ENCODE measurements at places on chromosomes 13 and 19.

- H3K4me3 ChIP-seq = no peak overlapping the region
- no peak for DNase-seq
- no peak overlapping the region for H3K27ac ChIP-seq
- H3K36me3 ChIP-seq = peaks cover 3% of the 10 kb centered on the region
- H3K4me1 ChIP-seq = no peaks in the 10 kb centered on the region
Observed at GRCh38 chr13:99250982-99251825, 7.0 kb downstream of the GPR18 start.

GRCh38 chr19:49690656-49691242, at the start of gene CPT1C:
TSS of gene CPT1C (plus strand) at chr19:49691116. CDS start at chr19:49692253, 1,137 bp downstream.
- H3K27ac ChIP-seq = peak within 1 kb of the TSS; percentile 82
- no peaks in the 10 kb centered on the region for H3K36me3 ChIP-seq
- peaks cover 18% of the 10 kb centered on the region for H3K4me1 ChIP-seq
- peak within 1 kb of the TSS; percentile 60 for H3K4me3 ChIP-seq
- peak; percentile 84 for DNase-seq

DNA sequence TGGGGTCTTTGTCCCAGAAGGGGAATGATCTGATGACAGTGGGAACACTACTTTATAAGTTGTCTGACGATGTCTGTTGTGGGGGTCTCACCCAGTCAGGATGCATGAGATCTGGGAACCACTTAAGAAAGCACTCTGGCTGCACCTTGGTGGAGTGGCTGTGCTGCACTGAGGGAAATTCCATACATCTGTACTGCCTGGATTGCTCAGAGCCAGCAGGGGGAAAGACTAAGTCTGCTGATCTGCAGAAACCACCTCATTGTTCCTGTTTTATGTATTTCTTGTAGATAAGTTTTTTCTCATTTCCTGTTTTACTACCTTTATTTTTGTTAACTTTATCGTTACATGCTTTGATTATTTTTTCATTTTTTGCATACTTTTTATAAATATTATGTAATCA, 27.3 kb downstream of the ZNF430 start:
- H3K27ac ChIP-seq = no peak overlapping the region
- no peak for DNase-seq

DNA sequence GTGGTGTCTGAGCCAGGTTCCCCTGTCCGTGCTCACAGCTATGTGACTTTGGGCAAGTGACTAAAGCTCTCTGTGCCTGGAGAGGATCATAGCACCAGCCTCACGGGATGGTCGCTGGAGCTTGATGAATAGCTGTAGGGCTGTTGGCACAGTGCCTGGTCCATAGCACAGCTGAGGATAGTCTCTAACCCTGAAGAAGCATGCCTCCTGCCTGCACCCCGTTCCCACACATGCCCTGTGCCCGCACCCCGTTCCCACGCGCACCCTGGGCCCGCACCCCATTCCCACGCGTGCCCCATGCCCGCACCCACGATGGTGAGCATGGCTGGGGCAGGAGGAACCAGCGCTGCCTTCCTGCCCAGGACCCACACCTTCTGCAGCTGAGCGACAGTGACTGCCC, 63.7 kb upstream of the F7 start:
- no peak for DNase-seq
- H3K4me3 ChIP-seq = no peak overlapping the region
- no peaks in the 10 kb centered on the region for H3K36me3 ChIP-seq
- H3K27me3 ChIP-seq = no peaks in the 10 kb centered on the region
- peaks cover 15% of the 10 kb centered on the region for H3K4me1 ChIP-seq
- no peak overlapping the region for H3K27ac ChIP-seq

GRCh38 chr13:113538689-113539058, 45.9 kb upstream of the TFDP1 start:
- no peak for DNase-seq
- no peaks in the 10 kb centered on the region for H3K4me1 ChIP-seq
- no peak overlapping the region for H3K4me3 ChIP-seq
- H3K36me3 ChIP-seq = peaks cover 38% of the 10 kb centered on the region
- H3K27me3 ChIP-seq = no peaks in the 10 kb centered on the region

DNA sequence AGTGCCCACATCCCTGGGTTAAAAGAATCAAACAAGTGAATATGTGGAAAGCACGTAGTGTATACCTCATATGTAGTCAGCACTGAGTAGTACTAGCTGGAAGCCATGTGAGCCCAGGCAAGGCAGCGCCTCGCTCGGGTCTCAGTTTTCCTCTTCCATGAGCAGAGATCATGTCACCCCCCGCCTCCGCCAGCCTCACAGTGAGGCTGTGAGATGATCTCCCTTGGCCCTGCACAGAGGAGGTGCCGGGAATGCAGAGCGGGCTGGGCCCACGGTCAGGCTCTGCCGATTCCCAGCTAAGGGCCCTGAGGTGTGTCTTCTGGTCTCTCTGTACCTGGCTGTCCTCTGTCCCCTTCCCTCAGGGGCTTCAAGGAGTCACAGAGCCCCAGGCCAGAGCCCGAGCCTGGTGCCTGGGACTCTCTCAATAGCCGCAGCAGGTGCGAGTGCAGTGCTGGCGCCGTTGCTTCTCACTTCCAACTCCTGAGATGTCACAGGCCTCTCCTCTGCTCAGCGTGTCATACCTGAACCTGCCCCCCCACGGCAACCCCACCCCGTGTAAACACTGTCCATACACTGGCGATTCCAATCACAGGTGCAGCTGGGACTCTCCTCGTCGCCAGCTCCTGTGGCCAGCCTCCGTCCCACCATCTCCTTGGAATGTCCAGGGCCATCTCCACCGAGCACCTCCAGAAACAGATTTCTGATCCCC, 26.9 kb downstream of the DPF1 start:
- no peak overlapping the region for H3K27ac ChIP-seq
- no peak overlapping the region for H3K4me3 ChIP-seq
- DNase-seq = no peak
- no peaks in the 10 kb centered on the region for H3K4me1 ChIP-seq
- H3K36me3 ChIP-seq = no peaks in the 10 kb centered on the region

DNA sequence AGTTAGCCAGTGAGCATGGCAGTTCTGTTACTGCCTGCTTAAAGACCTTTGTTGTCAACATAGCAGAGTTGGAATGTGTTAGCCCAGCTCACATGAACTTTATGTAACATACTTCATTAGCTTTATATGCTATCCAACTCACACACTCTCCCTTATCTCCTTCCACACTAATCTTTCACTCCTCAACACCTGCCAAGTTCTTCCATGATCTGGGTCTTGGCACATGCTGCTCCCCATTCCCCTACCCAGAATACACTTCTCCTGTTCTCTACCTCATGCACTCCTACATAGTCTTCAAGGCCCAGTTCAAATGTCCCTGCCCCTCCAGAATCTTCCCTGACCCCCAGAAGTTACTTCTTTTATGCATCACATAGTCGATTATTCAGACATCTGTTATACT, 179.3 kb downstream of the KATNAL1 start:
- DNase-seq = no peak
- no peak overlapping the region for H3K27ac ChIP-seq
- no peaks in the 10 kb centered on the region for H3K36me3 ChIP-seq

DNA sequence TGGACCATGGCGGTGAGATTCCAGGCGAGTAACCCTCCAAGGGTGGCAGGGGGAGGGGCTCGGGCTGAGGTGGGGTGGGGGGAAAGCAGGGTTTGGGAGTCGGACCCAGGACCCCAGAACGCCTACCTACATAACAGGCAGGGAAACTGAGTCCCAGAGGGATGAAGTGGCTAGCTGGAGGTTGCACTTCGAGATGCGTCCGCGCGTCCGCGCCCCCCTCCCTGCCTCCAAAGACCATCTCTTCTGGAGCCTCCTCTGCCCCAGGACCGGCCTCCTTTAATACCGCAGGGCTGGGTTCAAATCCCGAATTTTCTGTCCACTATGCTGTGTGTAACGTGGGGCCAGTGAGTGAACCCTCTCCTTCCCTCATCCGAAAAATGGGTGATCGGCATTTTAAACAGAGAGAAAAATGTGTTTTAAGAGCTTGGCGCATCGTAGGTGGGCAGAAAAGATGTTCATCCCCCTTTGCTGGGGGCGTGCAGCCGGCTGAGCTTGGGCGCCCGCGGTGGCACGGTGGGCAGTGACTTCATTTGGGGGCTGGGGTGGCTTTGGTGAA, 13.8 kb downstream of the TJP3 start:
- DNase-seq = no peak
- H3K27ac ChIP-seq = no peak overlapping the region
- H3K4me1 ChIP-seq = peaks cover 12% of the 10 kb centered on the region
- no peaks in the 10 kb centered on the region for H3K36me3 ChIP-seq
- H3K27me3 ChIP-seq = peaks cover 56% of the 10 kb centered on the region

DNA sequence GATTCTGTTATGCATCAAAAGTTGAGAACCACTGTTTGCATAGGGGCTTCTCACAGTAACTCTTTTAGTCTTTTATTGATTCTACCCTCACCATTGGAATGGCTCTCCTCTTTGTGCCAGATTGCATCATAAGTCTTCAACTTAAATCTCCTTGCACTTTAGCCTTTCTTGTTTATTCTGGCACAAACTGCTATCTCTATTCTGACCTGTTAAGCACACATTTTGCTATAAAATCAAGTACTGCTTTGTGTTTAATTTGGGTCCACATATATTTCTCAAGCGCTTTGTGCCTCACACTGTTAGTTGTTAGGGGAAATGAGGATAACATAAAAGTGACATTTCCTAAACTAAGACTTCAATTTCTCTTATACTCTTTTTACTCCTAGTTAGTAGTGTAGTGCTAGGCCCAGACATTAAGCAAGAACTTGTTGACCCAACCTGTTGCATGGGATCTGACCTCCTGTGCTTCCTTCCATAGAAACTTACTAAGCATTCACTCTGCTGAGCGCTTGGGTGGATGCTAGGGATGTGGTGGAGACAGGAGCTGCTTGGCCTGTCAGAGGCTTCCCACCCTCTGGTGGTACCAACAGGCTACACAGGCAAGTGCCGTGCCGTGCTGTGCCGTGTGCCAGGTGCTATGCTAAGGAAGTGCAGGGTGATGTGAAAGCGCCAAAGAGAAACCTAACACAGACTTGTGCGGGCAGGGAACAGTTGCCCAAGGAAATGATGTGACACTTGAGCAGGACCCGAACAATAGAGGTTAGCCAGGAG, 1.2 kb downstream of the UTP14C start:
- H3K27ac ChIP-seq = no peak overlapping the region
- no peak for DNase-seq
- no peaks in the 10 kb centered on the region for H3K27me3 ChIP-seq
- peaks cover 7% of the 10 kb centered on the region for H3K4me1 ChIP-seq
- H3K36me3 ChIP-seq = peaks cover 71% of the 10 kb centered on the region
- no peak overlapping the region for H3K4me3 ChIP-seq

DNA sequence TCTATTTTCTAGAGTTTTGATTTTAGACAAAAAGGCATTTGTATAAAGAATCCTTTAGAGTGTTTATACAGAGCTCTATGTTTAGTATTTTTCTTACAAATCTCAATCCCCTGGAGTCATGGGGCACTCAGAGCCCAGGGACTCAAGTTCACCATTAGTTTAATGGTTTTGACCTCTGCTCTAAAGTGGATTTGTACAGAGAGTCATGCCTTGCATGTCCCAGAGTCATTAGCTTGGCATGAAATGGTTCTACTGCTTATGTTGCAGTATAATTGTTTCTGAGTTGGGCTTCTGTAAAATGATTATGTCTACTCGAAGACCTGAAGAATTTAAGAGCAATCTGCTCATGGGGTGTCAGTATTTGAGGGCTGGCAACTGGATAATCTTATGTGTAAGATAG, 406.2 kb downstream of the DLEU7 start:
- no peaks in the 10 kb centered on the region for H3K4me1 ChIP-seq
- DNase-seq = no peak
- H3K27ac ChIP-seq = no peak overlapping the region

GRCh38 chr13:101289764-101290163, 126.5 kb downstream of the NALCN start:
- H3K4me3 ChIP-seq = no peak overlapping the region
- H3K4me1 ChIP-seq = no peaks in the 10 kb centered on the region
- DNase-seq = no peak
- H3K27ac ChIP-seq = no peak overlapping the region
- no peaks in the 10 kb centered on the region for H3K36me3 ChIP-seq
